ENCODE measurements at places on chromosomes 7 and 10.

GRCh38 chr10:45257600-45257999 is 57.8 kb downstream of the OR13A1 start:
- DNase-seq = no peak

DNA sequence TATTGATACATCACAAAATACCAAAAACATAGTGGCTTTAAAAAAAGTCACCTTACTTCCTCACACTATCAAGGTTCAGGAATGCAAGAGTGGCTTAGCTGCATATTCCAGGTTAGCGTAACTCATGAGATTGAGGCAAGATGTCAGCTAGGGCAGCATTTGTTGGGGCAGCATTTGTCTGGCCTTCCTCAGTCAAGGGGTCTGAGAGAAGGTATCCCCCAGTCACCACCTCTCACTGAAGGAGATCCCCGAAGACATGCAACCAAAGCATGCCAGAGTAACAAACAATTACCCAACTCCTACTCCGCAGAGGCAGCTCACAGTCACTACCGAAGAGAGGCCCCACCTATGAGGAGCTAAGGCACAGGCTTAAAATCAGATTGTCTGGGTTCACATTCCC is 48.4 kb downstream of the C10orf71 start:
- no peak for DNase-seq

DNA sequence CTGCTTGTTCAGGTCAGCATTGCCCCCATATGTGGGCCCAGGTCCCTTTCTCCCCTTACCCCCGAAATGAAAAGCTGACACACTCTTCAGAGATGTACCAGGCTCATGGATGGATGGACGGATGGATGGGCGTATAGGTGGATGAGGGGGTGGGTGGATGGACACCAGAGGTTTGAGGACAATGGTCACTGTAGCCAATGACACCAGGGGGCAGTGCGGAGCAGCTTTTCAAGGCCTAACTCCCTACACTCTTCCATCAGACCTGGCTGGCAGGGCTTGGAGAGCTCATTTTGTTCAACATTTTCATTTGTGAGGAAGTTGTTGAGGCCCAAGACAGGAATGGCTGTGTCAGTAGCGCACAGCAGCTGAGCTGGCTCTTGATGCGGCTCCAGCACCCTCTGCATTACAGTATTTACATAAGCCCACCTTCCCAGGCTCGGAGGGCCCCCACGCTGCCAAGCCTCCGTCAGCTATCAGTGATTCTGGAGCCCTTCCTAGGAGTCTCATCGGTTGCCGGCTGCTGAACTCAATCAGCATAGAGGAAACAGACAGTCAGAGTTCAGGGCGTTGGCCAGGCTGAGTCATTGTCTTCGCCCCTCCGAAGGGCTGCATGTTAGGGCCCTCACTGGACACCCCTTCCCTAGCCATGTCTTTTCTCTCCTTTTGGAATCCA is 11.6 kb upstream of the FFAR4 start:
- peak; percentile 51 for DNase-seq

- DNase-seq = no peak
These were observed 179.3 kb upstream of the CSTF2T start for GRCh38 chr10:51878695-51879094.

- no peak for DNase-seq
These were observed 8.4 kb downstream of the CYCS start for GRCh38 chr7:25116621-25117020.

DNA sequence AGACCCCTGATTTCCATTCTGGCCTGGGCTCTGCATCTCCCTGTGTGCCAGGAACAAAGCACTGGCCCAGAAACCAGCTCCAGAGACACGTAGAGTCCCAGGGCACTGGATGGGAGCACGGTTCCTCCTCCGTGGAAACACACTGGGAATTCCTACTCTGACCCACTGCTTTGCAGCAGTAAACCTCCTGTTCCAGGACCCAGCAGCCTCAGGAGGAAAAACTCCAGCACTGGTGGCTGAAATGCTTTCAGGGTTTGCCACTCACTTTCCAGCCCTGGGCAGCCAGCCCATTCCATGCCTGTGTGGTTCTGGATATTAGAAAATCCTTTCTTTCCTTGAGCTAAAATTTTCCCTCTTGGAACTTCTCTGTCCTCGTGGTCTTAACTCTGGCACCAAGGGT is 58.0 kb downstream of the FAM171A1 start:
- no peak for DNase-seq

DNA sequence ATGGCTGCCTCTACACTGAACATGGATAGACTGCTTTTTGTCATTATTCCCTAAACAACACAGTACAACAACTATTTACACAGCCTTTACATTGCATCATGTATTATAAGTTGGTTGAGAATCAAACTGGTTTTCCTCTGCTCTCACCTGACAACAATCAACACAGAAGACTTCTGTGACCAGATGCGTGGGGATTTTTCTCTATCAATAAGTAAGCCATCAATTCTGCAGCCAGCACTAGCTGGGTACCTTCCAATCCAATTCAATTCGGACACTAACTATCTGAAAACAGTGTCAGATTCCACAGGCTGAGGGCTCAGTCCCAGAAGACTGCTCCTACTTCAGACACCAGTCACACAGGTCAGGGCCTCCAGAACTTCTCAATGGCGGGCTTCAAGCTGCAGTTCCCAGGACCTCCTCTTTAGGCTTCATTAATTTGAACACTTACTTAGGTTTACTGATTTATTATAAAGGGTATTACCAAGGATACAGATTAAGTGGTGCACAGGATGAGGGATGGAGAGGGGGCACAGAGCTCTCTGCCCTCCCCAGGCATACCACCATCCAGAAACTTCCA is 36.4 kb upstream of the ASL start:
- DNase-seq = no peak

GRCh38 chr7:135706858-135707569 is 21.0 kb downstream of the SLC13A4 start:
- DNase-seq = no peak

DNA sequence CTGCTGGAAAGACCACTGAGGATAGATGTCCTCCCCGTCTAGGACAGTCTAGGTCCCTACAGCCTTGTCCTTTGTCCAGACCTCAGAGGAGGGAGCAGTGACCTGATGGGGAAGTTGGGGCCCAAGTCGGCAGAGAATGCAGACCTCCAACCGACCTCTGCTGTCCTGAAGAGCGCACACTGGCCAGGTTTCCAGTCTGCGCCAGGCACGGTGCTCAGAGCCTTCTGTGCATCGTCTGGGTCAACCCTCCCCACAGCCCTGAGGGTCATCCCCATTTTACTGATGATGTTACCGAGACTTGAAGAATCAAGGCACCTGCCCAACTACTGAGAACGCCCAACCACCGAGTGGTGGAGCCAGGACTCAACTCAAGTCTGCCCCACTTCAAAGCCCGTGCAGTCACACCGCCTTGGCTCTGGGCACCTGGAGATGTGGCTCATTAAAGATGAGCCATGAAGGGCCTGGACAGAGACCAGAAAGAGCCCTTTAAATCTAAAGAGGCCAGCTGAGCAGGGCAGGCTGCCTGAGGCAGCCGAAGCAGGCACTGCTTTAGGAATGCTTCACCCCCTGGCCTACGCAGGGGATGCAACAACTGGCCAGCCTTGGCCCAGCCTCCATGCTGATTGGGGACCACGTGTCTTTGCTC is 4.4 kb downstream of the ITPRIP start:
- no peak for DNase-seq

DNA sequence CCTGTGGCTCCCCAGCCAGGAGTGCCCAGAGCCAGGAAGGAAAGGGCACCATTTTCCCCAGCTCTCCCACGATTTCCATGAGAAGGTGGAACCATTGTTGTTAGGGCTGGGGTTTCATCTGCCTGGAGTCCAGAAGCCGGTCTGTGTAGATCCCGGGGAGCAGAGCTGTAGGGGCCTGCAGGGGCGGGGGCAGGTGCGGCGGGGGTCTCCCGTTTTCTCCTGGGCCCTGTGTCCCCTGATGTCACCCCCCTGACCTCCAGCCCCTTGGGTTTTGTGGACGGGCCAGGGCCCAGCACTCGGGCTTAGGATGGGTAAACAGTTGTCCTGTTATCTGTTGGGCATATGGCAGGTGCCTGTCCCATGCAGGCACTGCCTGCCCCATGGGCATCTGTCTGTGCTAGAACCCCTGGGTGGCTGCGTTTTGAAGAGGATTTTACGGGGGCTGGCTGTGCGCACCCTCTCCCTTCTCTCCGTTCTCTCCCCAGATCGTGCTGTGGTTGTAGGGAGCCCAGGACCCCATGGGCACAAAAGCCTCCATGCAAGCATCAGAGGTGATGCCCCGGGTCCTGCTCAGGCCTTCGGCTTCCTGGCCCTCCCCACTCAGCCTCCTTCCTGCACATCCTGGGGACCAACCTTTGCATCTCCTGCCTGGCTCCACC is 158.8 kb downstream of the WDR37 start:
- DNase-seq = no peak

- no peak for DNase-seq
These were observed 1151.8 kb downstream of the TYW1 start for GRCh38 chr7:68148440-68148839.

- no peak for DNase-seq
These were observed 52.7 kb downstream of the DENND11 start for GRCh38 chr7:141649137-141649864.

DNA sequence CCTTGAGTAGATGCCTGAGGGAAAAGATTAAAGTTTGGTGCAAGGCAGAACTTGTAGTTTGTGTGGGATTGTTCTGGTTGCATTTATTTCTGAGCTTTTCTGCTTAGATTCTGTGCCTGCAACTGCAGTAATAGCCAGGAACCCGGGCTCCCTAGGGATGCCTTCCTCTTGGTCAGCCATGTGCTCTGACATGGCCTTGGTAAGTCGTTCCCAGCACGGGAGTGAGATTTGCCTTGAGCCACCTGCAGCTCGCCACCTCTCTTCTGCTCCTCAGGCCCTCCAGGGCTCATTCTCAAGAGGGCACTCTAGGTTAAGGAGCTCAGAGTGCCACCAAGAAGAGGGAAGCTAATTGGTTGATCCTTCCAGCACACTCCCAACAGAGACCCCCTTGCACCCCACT is 350.6 kb upstream of the MKI67 start:
- no peak for DNase-seq

- no peak for DNase-seq
These were observed 13.0 kb downstream of the BCAP29 start for GRCh38 chr7:107593025-107593410.

- no peak for DNase-seq
These were observed 49.6 kb downstream of the GCC1 start for GRCh38 chr7:127535546-127536393.

GRCh38 chr7:30790356-30790755 is 19.1 kb downstream of the MINDY4 start:
- no peak for DNase-seq

GRCh38 chr7:92964141-92964540 is 127.8 kb upstream of the CDK6 start:
- peak; percentile 42 for DNase-seq

DNA sequence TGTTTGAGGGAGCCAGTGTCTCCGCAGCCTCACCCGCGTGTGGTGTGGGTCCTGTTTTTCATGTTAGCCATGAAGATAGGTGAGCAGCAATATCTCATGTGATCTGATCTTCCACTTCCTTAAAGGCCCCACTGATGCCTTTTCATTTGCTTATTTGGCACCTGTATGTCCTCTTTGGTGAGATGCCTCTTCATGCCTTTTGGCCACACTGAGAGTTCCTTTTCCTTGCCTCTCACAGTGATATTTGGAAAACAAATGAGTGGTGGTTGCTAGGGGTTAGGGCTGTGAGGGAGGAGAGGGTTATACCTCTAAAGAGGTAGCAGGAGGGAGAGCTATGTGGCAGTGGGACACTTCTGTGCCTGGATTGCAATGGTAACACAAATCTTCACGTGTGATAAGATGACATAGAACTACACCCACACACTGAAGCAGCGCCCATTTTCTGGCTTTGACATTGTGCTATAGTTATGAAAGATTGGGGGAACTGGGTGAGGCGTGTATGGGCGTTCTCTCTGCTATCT is 90.4 kb upstream of the TNS3 start:
- no peak for DNase-seq

GRCh38 chr10:111093741-111094380 is 17.0 kb downstream of the ADRA2A start:
- no peak for DNase-seq

GRCh38 chr7:76155938-76156337 is 45.8 kb upstream of the SRRM3 start:
- DNase-seq = no peak

DNA sequence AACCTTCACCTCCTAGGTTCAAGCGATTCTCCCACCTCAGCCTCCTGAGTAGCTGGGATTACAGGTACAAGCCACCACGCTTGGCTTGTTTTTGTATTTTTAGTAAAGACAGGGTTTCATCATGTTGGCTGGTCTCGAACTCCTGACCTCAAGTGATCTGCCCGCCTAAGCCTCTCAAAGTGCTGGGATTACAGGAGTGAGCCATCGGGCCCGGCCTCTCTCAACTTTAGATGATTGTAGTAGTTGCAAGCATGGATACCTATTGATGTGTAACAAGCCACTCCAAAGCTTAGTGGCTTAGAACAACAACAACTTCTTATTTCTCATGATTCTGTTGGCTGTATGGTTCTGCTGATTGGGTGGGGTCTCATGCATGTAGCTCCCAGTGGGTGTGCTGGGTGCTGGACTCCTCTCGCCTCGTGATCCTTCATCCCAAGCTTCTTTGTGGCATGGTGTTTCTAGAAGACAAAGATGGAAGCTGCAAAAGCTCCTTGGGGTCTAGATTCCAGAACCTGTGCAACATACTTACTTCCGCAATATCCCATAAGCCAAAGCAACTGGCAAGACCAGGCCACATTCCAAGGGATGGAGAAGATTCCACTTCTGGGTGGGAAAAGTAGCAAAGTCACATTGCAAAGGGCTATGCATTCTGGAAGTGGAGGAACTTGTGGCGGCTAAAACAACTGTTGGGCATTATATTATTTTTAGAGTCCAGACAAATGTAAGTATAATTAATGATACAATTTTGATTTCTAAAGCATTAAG is 37.9 kb downstream of the SKIDA1 start:
- no peak for DNase-seq

DNA sequence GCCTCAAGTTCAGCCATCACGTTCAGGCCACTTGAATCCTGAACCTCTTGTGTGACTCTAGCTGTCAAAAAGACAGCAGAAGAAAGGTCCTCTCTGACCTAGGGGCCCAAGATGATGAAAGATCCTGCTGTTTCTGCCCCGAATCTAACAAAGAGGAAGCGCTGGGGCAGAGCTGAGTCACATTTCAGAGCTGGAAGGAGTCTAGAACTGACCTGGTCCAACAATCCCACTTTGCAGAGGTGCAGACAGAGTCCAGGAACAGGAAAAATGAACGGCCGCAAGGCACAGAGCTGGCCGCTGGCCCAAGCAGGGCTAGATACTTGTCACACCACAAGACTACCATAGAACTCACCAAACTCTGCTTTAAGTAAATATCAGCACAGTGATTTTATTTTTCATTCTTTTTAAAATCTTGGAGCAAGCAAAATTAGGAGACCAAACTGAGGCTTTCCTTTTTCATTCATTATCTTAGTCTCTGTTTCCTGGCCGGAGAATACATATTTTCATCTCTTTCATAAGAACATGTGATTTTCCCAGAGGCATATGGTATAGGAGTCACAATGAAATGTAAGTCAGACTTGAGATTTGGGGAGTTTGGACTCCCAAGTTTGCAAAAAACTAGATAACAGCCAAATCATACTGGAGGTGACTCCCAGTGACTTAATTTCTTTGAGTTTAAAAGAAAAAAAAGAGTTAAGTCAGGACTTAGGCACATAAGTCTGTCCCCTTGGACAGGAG is 52.8 kb downstream of the CHST15 start:
- no peak for DNase-seq

All from NCI-H1694 treated with DMSO at 0.1 percent for 48 hours (cell line).